Articular chondrocyte of knee joint (primary cell): ENCODE measurements at places on chromosomes 4 and X. TPM values are rescaled to one million over a fixed set of nuclear protein-coding genes. Genes with fewer than 3 reads are reported as not detected.

Gene CXCL5
- 0.26 and 0.32 TPM in 2 replicates for total RNA-seq

Gene APLN
- 4.5 and 8.8 TPM in 2 replicates for total RNA-seq

Gene FAM184B
- total RNA-seq = not detected in 2 replicates

Gene GAGE12H
- total RNA-seq = not detected in 2 replicates

Gene BEND4
- total RNA-seq = 0.11 TPM in 1 of 2 replicates, not detected in the other

Gene AFM
- not detected in 2 replicates for total RNA-seq

Gene PLXNA3
- total RNA-seq = 12.9 and 16.9 TPM in 2 replicates

Gene NKAP
- total RNA-seq = 5.2 and 5.4 TPM in 2 replicates

Gene TCEAL2
- total RNA-seq = 2.6 and 4.6 TPM in 2 replicates

Gene SHOX
- 2.2 and 3.2 TPM in 2 replicates for total RNA-seq

Gene HPRT1
- total RNA-seq = 7.6 and 11.4 TPM in 2 replicates

Gene MAGEA4
- not detected in 2 replicates for total RNA-seq

Gene MGARP
- total RNA-seq = 38.8 and 49.7 TPM in 2 replicates

Gene SCRG1
- 30.1 and 44.9 TPM in 2 replicates for total RNA-seq

Gene SLC4A4
- total RNA-seq = 5.2 and 5.4 TPM in 2 replicates

Gene OTOP1
- total RNA-seq = not detected in 2 replicates

Gene FGFBP2
- 1.2 and 2.4 TPM in 2 replicates for total RNA-seq

Gene GC
- not detected in 2 replicates for total RNA-seq

Gene MTNR1A
- 0.32 TPM in 1 of 2 replicates, not detected in the other for total RNA-seq

Gene RNF150
- 0.13 and 0.22 TPM in 2 replicates for total RNA-seq

Gene IBSP
- 0.22 TPM in 1 of 2 replicates, not detected in the other for total RNA-seq

Gene PF4V1
- 0.54 TPM in 1 of 2 replicates, not detected in the other for total RNA-seq

Gene F9
- total RNA-seq = not detected in 2 replicates

Gene ZNF185
- total RNA-seq = 3.4 and 5.0 TPM in 2 replicates

Gene GLOD5
- total RNA-seq = not detected in 2 replicates

Gene FAM236C
- not detected in 2 replicates for total RNA-seq

Gene FTSJ1
- total RNA-seq = 38.6 and 38.9 TPM in 2 replicates

Gene NUDT11
- 26.5 TPM in 2 replicates for total RNA-seq

Gene HELT
- not detected in 2 replicates for total RNA-seq

Gene CLDN22
- not detected in 2 replicates for total RNA-seq

Gene NDST4
- total RNA-seq = not detected in 2 replicates

Gene MSX1
- 1.8 and 2.2 TPM in 2 replicates for total RNA-seq

Gene NR0B1
- total RNA-seq = not detected in 2 replicates

Gene GATA1
- total RNA-seq = not detected in 2 replicates

Gene SOD3
- 7.4 and 11.0 TPM in 2 replicates for total RNA-seq

Gene MAGEC3
- total RNA-seq = not detected in 2 replicates

Gene CLIC2
- total RNA-seq = 5.1 and 10.7 TPM in 2 replicates

Gene GPR119
- not detected in 2 replicates for total RNA-seq

Gene DDX53
- total RNA-seq = not detected in 2 replicates

Gene MAGEE1
- total RNA-seq = 2.6 and 3.0 TPM in 2 replicates

Gene GRID2
- not detected in 2 replicates for total RNA-seq

Gene PPARGC1A
- total RNA-seq = 15.4 and 21.4 TPM in 2 replicates

Gene PAGE2
- total RNA-seq = not detected in 2 replicates

Gene FRAS1
- under 0.01 and 0.11 TPM in 2 replicates for total RNA-seq

Gene PALLD
- total RNA-seq = 47.6 and 61.5 TPM in 2 replicates

Gene AFP
- total RNA-seq = 0.22 TPM in 1 of 2 replicates, not detected in the other

Gene ANAPC4
- total RNA-seq = 45.8 and 52.5 TPM in 2 replicates

Gene PGM2
- total RNA-seq = 29.9 and 34.6 TPM in 2 replicates

Gene PPP1R2C
- not detected in 2 replicates for total RNA-seq

Gene SAGE1
- total RNA-seq = not detected in 2 replicates

Gene LRAT
- 1.2 and 2.1 TPM in 2 replicates for total RNA-seq

Gene SUPT20HL2
- 0.11 TPM in 1 of 2 replicates, not detected in the other for total RNA-seq
